ENCODE measurements at places on chromosomes 16 and 17.
A peak's percentile ranks its signal among the peaks of the same experiment; 100 is the strongest.

- DNase-seq: peak; percentile 5
These were observed 43.6 kb downstream of the NFATC3 start for GRCh38 chr16:68128577-68129305.

DNA sequence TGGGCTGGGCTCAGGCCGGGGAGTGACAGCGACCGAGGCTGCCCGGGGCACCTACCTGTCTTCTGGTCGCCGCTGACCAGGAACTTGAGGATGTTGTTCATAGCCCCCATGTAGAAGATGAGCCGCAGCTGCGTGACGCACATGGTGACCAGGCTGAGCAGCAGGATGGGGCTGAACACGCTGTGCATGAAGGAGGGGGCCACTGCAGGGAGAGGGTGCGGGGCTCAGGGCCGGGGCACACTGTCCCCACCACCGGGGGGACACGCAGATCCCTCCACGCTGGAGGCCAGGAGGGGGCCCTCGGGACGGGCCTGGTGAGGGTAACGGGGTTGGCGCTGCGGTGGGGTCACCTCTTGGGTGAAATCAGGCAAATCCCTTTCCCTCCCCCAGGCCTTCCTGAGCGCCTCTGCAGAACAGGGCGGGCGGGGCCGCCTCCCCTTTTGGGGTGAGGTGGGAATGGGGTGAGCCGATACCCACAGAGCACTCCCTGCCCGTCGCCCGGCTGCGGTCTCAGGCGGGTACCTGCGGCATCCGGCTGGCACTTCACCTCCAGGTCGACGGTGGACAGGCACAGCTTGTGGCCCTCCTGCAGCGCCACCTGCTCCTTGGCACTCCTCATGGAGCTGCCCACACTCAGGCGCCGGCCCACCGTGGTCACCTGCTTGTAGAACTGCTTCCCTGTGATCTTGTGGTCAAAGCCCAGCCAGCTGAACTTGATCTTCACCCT, 28.3 kb upstream of the PITPNA start:
- DNase-seq: no peak

DNA sequence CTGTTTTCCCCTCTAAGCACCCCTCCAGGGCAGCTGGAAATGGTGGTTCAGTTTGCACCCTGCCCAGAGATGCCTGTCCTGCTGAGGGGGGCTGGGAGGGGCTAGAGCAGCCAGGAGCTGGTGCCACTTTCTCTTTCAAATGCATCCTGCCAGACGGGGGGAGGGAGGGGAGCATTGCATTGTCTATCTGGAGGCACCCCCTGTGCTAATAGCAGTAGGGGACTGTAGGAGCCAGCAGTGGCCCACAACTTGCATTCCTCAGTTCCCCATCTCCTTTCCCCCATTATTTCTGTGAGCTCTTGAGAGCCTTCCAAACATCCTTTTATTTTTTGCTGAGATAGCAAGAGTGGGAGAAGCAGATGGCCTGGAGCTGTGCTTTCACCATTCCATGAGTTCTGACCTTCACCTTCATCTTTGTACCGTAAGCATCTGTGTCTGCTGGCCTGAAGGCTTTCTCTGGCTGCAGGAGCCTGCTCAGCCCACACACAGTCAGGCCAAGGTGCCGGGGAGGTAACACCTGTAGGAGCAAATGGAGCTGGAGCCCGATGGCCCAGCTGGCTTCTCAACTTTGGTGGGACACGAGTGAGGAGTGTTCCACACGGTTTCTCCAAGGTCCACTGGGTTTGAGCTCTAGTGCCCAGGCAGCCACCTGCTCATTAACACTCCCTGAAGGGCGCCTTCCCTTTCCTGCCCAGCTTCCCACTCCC, 5.2 kb downstream of the WFDC1 start:
- DNase-seq: no peak

- DNase-seq: no peak
These were observed 153.5 kb upstream of the CDC42EP4 start for GRCh38 chr17:73465130-73465952.

- DNase-seq: peak; percentile 48
These were observed 24.5 kb downstream of the TRPV2 start for GRCh38 chr17:16439811-16440351.
